Hematopoietic multipotent progenitor cell (in vitro differentiated cells): ENCODE measurements at places on chromosomes 12 and 14. TPM values are rescaled to one million over a fixed set of nuclear protein-coding genes. Genes with fewer than 3 reads are reported as not detected.

- no peak for DNase-seq
Observed at GRCh38 chr12:19031032-19031431, 98.5 kb upstream of the PLEKHA5 start.

KLHL33 gene
- total RNA-seq = 0.27 TPM

OTX2 gene
- not detected for total RNA-seq

- peak; percentile 78 for DNase-seq
Observed at GRCh38 chr14:70188659-70189455, at the start of gene SLC8A3. TSS of gene SLC8A3 (minus strand) at chr14:70188951. CDS start at chr14:70168422, 20,529 bp downstream.

DNA sequence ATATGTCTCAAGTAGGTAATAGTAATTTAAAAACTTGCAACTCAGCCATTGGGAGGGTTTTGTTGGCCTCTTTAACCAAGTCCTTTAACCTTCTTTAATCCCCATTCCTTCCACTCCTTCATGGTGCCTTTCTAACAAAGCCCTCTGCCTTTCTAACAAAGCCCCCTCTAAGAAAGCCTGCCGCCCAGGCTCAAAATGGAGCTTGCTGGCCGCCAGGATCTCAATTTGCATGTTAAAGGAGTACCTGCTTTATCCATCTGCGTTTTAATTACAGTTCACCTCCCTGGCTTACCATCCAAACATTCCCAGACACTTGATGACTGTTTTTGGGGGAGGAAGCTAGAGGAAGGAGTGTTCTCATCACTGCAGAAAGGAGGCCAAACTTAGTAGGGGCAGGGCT is 183.4 kb downstream of the PTPN11 start:
- DNase-seq = no peak

TOMM20L gene
- total RNA-seq = 0.27 TPM

DNA sequence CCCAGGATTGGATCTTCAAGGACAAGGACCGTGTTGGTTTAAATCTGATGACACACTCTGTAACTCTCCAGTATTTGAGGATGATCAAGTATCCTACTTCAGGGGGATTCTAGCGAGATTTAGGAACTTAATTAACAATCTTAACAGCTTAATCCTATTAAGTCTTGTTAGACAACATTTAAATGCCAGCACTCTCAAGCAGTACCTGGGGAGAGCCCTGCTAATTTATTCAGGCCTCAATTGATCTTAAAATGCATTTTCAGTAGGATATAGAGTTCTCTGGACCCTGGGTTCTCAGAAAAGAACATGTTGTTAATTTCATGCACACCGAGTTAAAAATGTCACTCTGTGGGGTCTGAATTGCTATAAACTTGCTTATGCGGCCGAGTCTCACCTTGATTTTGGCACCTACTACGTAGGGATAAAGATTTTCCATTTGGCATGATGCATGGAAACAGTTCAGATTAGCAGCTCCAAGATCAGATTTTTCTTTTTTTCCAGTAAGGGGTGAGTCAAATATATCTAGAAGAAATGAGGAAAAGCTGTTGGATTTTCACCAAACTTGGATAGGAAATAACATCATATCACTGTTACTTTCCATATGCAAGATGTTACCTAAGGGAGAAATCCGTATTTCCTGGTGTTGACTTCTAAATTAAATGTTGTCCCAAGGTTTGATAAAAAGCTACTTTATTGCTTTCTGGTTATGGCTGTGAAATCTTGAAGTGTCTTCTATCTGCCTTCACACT is 76.1 kb downstream of the SLC24A4 start:
- DNase-seq = no peak
